ENCODE measurements at places on chromosomes 13 and 19.

DNA sequence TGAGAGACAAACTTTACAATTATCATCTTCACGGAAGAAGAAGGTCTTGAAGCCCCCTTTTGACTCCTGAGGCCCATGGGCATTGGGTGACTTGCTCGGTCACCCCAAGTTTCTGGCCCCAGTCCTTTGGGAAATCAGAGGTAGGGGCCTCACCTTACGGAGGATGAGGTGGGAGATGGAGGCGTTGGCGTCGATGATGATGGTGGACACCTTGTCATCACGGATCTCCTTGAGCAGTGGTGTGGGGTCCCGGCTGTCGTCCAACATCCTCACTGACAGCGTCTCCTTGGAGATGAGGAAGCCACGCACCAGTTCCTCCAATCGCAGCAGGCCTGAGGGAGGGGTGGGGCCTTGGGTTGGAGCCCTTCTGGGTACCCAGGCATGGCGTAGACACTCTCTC is 10.8 kb downstream of the GRIK5 start:
- no peak for DNase-seq

GRCh38 chr13:95341441-95341840 is 40.2 kb upstream of the ABCC4 start:
- no peak for DNase-seq

DNA sequence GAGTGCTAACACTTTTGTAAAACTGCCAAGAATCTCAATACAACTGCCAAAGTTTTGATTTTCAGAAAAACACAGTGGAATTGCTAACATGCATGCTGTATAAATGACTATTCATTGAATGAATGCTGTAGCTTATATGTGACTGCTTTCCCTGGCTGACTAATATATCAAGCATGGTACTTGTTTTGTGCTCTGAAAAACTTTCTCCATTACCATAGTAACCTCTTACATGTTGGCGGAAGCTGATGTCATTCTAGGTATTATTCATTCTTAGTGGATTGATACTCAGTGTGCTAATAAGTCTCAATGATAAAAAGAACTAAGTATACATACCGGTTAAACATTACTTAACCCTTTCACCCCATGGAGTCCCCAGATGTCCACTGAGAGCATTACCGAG is 166.1 kb upstream of the MYO16 start:
- DNase-seq: no peak

GRCh38 chr19:1154731-1155351 is 19.2 kb downstream of the SBNO2 start:
- no peak for DNase-seq

DNA sequence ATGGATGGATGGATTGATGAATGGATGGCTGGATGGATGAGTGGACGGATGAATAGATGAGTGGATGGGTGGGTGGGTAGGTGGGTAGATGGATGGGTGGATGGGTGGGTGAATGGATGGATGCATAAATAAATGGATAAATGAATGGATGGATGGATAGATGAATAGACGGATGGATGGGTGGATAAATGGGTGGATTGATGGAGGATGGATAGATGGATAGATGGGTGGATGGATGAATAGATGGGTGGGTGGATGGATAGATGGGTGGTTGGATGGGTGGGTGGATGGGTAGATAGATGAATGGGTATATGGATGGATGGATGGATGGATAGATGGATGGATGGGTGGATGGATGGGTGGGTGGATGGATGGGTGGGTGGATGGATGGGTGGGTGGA is 84.9 kb upstream of the ZNF536 start:
- no peak for DNase-seq

DNA sequence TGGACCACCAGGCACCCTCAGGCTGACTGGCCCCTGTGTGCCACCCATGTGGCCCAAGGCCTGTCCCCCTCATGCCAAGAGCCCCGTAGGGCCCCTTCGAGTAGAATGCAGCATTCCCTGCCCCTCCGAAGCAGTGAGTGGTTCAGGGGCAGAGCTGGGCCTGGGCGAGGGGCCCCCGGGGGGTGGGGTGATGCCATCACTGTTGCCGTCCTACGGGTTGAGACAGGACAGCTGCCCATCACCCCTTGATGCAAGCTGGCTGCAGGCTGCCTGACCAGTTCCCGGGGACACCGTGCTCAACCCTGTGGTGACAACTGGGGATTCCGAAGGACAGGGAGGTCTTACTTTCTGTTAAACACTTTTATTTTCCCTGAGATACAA is 4.7 kb downstream of the SBNO2 start:
- no peak for DNase-seq

- no peak for DNase-seq
Observed at GRCh38 chr19:51719251-51719988, 4.4 kb downstream of the HAS1 start.
